Vagina (tissue), 2 donors: ENCODE measurements at places on chromosomes 13 and 19.

DNA sequence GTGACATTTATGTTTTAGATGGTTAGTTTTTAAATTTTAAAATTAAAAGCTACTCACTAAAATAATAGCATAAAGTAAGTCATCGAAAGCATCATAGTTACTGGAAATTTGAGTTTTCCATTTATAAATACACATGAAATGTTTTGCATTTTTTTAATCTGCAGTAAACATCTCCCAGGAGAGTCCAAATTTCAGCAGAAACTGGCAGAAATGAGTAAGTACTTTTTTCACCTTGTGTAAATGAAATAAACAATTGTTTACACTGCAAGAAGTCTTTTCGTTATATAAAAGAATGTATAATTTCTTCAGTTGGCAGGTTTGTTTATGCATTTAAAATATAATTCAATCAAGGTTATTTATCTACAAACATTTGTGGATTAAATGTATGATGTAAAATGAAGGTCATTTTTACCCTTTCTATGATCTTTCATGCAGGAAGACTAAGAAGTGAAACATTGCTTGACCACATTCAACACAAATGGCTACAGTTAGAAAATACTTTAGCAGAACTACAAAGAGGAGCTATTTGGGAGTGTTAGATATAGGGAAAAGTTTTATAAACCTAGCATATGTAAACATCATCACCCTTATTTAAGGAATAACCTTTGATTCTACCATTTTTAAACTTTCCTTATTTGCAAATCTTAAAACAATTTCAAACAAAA, 55.6 kb downstream of the RCBTB2 start:
- DNase-seq = no peak

DNA sequence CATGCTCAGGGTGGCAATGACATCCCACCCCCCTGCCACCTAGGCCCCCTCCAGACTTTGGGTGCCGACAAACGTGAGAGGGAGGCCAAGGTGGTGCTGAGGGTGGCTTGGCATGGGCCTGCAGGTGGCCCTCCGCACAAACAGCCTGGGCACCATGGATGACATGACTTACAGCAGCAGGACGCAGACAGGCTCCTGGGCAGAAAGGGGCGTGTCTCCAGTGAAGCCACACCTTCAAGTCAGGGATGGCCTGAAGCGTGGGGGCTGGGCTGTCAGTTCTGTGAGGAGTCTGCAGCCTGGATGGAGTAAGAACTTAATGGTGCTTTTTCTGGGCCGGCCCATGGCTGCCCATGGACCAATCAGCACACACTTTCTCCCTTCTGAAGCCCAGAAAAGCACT, 25.3 kb downstream of the POMP start:
- no peak for DNase-seq

GRCh38 chr13:72341904-72342303, 385.5 kb downstream of the MZT1 start:
- DNase-seq = no peak

- no peak for DNase-seq
Measured at GRCh38 chr19:43594710-43595604, 977 bp downstream of the IRGQ start.

DNA sequence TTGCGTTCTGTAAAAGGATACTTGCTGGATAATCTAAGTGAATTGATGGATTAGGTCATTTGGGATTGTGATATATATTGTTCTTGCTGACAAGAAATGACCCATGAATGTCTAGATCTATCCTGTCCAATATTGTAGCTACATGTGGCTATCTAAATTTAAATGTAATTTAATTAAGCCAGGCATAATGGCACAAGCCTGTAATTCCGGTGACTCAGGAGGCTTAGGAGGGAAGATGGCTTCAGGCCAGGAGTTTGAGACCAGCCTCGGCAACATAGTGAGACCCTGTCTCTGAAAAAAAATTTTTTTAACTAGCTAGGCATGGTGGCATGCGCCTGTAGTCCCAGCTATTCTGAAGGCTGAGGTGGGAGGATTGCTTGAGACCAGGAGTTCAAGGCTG, 39.3 kb upstream of the AKAP11 start:
- DNase-seq = no peak

DNA sequence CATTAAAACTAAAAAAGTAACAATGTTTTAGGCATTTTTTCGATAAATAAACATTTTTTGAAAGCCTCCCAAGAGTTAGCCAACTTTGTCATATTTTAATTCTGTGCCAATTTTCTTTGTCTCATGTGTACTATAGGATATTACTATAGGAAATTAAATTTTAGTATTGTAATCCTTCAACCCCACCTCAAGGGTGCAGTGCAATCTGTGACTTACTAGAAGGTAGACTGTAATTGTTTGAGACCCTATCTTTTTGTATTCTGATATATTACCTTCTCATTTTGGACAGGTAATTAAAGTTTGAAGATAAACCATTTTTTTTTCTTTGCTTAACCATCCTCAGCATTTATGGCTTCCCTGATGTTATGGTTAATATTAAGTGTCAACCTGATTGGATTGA, 457.8 kb downstream of the PCDH20 start:
- no peak for DNase-seq

GRCh38 chr13:29786698-29787097, 63.7 kb downstream of the UBL3 start:
- DNase-seq = no peak

DNA sequence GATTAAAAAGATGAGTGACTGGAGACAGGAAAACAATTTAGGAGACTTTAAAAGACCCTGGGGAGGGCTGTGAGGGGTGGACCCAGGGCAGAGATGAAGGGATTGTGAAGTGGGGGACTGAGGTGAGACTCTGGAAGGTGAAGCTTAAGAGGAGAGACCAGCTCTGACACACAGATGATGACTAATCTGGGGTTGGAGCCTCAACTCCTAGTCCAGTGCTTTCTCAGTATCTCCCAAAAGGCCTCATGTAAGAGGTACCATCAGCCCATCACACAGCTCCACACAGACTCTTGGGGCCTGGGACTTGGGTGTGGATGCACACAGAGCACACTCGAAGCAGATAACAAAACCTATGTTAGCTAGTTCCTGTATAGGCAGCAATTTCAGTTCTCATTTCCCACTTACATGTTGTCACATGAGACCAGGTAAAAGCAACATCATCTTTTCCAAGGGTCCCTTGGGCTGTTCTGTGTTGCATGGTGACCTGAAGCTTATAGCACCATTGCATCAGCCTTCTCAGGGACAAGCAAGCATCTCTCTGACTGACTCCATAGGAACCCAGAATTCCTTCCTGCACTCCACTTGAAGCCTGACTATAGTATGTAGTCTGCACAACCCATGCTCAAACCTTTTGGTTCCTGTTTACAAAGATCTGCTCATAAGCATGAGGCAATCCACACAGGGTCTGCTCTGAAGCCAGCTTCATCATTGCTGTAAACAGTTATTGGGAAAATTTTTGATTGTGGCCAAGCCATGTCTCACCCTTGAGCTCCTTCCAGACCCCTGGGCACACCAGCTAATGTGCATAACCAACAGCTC, 88.6 kb upstream of the MYCBP2 start:
- no peak for DNase-seq

- no peak for DNase-seq
Measured at GRCh38 chr13:28353679-28354078, 141.2 kb downstream of the FLT1 start.

GRCh38 chr13:78121459-78122348, 203.1 kb upstream of the EDNRB start:
- no peak for DNase-seq

DNA sequence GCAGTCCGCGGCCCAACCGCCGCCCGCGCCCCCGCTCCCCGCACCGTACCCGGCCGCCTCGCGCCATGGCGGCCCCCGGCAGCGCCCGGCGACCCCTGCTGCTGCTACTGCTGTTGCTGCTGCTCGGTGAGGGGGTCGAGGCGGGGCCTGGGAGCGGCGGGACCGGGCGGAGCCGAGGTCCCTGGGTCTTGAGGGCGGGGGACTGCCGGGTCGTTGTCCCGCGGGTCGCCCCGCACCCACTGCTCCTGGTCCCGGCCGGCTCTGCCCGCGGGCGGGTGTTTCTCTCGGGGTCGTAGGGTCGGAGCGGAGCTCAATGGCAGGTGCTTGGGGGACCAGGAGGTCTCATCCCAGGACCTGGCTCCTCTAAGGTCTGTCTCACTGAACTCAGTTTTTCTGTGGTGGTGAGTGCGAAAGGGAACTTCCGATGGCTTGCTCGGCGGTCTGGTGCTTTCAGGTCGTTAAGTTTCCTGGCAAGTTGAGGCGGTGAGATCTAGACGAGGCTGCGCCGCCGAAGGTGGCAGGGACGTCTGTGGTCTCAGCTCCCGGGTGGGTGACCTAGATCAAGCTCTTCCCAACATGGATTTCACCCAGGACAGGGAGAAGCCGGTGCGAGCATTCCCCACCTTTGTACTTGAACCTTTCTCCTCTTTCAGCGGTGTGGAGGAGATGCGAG, 467 bp downstream of the LAMP1 start:
- DNase-seq = no peak

DNA sequence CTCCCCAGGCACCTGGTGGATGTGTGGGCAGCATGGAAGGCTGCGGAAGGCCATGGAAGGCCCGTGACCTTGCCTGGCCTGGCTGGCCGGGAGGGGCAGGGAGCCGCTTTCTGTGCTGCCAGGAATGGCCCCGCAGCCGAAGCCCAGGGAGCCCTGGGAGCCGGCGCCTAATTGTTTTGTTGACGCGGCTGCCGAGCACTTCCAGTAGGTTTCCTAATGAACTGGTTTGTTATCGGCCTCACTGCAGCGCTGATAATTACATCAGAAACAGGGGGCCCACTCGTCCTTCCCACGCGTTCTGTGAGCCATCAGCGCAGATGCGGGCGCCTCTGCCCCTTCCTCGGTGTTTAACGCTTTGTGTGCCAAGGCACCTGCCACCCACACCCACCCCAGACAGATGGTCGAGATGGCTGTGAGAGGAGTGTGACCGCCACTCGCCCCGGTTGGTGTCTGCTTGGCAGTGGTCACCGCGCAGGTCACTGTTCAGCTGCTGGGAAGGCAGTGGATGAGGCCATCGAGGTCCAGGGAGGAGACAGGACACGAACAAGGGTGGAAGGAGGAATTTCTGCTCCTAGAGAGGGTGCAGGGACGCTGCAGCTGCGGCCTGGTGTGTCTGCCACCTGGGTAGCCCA, 124.5 kb downstream of the KDM4B start:
- no peak for DNase-seq

DNA sequence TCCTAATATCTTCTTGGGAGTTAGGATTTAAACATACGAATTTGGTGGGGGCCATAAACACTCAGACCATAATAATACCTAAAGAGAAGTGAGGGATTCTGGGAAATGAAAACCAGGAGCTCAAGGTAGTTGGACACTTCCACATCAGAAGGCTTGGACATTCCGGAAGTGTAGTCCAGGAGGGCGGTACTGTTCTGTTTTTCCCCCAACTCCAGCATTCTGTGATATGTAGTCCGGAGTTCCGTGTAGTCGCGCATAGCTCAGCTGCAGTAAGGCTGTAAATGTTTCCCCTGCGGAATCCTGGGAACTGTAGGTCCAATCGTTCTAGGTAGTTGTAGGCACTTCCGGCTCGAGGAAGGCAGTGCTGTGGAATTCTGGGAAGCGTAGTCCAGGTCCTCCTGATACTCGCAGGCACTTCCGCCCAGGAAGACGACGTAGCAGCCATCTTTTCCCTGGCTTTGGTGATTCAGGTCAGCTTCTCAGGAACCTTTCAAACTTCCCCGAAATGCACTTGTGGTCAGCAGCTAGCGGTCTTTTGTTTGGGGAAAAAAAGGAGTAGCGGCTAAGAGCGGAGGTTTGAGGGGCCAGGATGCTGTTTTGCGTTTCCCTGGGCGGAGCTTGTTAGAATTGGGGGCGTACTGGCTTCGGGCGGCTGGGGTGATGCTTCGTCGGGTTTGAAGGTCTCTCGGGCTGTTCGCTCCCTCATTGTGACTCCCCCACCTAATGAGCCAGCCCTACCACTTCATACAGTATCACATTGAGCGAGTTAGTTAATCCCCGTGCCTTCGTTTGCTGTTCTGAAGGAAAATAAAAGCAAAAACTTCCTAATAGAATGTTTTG, at the start of gene ZNF226:
Gene ZNF226, plus strand, starts transcription at position 428 of the 840 bp plus-strand sequence. CDS start 4,981 bp downstream, outside the sequence.
- peak; percentile 93 for DNase-seq

- DNase-seq = no peak
Measured at GRCh38 chr13:67950603-67951002, 720.5 kb upstream of the PCDH9 start.

GRCh38 chr13:103815619-103816018, 749.4 kb upstream of the SLC10A2 start:
- DNase-seq = no peak

- DNase-seq = no peak
Measured at GRCh38 chr19:29535214-29535831, 9.5 kb downstream of the VSTM2B start.

DNA sequence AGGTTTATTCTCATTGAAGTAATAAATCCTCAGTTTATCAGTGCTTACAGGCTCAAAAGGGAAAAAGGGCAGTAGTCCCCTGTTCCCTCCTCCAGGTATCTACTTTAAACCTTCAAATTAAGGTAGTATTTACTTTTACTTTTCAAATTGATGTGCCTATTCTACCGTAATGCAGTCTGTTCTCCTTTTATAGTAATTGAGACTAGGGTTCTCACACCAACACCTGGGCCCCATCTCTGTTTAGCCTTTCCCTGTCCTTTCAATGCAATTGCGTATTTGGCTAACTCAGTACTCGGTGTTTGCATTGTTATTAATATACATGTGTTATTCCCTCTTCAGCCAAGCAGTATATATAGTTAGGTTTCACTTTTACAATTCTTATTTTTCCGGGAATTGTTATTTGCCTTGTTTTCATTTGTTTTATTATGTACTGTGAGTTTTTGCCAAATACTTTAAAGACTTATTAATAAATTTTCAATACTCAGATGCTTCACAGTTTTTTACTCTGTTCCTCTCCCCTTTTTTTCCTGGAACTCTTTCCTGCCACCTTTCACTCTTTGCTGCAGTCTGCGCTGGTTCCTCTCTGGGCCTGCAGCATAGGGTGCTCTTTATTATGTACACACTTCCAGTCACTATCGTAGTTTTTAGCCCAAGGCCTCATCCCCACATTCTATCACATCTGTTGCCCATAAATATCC, 30.3 kb downstream of the USPL1 start:
- DNase-seq = no peak

DNA sequence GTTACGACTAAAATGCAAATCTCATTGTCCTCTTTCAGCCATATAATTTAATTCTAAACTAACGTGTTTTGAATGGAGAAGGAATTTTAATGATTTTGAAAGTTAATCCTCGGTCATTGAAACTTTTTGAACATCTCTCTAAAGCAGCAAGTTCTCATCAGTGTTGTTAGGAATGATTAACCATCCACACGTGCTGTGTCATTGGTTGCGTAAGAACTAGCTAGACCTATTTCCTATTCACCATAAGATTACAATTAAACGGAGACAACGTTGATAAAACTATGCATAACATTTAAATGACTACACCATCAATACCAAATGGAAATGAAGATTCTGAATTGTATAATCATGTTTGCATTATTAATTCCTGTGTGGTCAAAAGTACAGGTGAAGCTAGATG, 155.6 kb upstream of the IRS2 start:
- no peak for DNase-seq

- no peak for DNase-seq
Measured at GRCh38 chr13:91904597-91904996, 506.2 kb downstream of the GPC5 start.

GRCh38 chr13:100234524-100235136, 145.7 kb downstream of the PCCA start:
- DNase-seq = no peak
